ENCODE measurements at places on chromosomes 16 and 17.

DNA sequence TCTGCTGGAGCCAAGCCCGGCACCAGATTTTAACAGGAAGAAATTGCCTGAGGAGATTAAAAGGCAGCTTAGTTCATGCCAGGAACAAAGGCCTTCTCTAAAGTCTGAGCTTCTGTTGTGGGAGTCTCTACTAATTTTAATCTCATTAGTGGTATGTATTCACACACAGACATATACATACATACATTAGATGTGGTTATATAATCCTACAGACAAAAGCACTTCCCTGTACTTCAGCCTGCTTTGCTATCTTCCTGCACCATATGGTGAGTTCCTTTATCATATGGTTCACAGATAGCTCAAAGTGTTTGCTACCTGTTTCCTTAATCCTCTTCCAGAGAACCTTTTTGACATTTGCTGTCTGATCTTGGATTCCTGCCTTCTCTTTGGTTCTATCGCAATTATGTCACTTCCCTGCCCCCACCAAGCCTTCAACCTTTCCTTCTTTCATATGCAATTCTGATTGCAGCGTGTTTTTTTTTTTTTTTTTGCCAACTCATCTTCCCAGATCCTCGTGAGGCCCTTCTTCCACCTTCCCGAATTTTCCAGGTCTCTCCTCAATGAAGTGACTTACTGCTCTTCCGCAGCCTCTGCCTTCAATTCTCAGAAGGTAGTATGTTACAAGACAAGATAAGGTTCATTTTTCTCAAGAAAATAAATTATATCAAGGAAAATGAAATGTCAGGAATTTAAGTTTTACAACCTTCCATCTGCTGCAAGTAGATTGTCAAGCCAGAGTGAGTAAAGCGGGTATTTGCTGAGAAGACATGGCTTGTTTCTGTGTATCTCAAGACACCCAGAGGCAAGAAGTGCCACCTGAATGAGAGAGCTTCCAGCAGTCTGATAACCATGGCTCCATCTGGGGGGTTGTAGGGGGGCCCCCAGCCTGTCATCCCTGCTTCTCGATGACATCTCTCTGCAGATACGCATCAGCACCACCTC lies 120.2 kb upstream of the CACNG3 start:
- no peak for DNase-seq

- DNase-seq = no peak
Observed at GRCh38 chr16:89695875-89696669, 5.4 kb downstream of the SPATA2L start.

GRCh38 chr17:56661906-56662305 lies 68.4 kb downstream of the NOG start:
- no peak for DNase-seq

GRCh38 chr17:4998732-4999429 lies 1.1 kb downstream of the KIF1C start:
- no peak for DNase-seq

DNA sequence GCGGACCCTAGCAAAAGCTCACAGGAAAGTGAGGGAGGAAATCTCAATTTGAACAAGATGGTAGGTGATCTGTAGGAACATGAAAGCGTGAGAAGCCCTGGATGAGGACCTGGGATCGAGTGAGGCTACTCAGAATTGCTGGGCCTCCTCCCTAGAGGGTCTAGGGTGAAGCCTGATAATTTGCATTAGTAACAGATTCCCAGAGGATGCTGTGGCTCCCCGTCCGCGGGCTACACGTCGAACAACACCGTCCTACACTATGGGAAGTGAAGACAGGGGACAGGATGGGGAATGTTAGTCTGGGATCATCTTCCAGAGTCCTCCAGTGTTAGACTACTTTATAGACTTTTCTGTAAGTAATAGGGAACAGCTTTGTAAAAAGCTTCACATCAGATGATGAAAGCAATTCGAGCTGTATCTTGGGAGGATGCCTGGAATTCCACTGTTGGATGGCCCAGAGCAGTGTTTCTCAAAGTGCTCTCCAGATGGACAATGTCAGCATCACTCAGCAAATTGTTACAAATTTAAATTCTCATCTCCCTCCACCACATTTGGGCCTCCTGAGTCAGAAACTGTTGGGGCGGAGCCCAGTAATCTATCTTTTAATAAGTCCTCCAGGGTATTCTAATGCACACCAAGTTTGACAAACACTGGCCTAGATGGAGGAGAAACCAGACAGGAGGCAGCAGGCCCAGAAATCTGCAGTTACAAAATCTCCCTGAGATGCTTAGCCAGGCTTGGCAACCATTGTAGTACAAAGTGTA lies 6.5 kb downstream of the FNDC8 start:
- DNase-seq = no peak

- no peak for DNase-seq
Observed at GRCh38 chr17:19713901-19714361, 2.5 kb downstream of the SLC47A2 start.

DNA sequence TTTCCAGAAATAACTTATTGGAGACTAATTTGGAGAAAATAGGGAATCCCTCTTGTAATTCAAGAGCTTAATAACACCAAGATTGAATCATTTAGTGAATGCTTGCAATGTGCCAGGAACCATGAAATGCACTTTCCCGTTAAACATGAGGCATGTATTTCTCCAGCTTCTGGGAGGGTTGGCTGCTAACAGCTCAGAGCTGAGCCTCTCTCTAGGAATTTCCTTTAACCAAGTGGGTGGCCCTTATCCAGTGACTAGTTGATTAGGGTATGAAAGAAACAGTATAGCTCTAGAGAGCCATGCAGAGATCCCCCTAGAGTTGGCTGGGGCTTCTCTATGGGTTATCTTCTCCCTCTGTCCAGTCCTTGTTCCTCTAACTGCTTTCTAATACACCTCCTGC lies 356.4 kb upstream of the GOT2 start:
- no peak for DNase-seq

GRCh38 chr16:13108126-13108525 lies 206.7 kb downstream of the SHISA9 start:
- no peak for DNase-seq

DNA sequence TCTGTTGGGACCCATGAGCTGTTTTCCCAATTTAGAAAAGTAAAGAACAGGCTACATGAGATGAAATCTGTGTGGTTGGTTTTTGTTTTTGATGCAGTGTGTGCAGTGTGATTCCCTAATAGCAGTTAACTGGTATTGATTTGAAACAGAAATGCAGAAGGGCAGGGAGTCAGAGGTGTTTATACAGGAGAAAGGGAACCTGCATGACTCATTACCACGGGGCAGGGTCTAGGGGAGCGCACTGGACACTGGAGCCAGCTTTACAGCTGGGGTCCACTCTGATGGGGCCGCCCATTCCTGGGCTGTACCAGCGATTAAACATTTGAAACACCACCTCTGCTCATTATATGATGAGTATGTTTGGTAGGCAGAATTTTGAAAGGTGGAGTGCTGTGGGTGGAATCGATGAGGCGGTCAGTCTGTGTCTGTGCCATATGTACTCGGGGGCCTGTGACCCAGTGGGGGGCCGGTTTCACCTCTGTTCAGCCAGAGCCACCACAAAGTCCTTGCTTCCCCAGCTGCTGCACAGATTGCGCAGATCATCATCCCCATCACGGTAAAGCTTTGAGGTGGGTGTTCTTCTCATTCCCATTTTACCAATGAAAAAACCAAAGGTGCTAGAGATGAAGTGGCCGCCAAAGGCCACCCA lies 142.5 kb downstream of the CMIP start:
- no peak for DNase-seq

Data from T-helper 22 cell (primary cell).